GM12864 (cell line): ENCODE measurements at places on chromosomes 7 and 10.

DNA sequence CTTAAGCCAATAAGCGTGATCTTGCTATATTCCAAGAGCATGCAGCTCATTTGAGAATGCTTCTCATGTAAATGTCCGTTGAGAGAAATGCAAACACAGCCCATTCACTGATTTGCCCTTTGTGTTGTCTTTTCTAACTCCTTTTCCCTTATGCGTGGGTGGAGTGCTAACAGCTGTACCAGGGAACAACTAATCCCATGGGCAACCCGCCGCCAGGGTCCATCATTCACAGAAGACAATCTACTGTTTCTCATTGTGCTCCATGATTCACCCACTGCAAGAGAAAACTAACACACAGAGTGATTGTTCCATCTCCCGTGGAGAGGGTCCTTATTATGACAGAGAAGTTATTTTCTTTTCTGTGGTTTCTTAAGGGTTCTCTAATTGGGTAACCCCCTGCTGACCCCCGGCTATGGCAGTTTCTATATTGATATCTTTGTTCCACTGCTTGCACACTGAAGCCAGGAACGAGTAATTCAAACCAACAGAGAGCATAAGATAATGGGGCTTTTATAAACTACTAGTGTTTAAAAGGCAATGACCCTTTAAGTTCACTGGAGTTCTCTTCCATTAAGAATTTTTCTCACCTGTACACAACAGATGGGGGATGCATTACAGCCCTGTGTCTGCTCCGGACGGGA, 298.7 kb downstream of the BAMBI start:
- no peak for DNase-seq

DNA sequence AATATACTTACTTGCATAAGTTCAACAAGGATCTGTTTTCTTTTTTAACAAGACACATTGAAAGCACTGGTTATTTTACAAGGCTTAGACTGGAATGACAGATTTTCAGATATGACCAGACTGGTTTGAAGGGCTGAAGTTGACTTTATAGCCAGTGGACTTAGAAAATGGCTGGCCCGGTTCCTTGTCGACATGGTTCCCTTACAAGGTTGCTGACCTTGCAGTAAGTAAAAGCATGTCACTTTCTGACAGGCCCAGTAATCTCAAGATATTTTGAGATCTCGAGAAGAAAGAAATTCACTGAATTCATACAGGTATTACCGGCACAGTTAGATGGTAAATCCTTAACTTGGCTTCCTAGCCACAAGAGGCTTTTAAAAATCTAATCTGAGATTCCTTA, 136.5 kb downstream of the COBL start:
- DNase-seq: no peak

DNA sequence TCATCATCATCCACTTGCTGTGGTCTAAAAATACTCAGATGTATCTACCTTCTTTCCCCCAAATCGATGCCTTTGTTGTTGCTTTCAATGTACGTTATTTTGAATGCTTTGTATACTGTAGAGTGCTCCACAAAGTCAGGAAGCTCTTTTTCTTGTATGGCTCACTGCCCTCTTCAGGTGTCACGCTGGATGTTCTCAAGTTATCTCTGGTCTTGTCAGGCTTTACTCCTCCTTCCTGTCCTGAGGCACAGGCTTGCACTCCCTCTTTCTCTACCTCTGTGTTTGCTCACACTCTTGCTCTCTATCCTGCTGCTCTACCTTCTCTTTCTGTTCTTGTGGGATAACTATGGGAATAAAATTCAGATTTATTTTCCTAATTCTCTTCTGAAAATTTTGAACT, 381.3 kb downstream of the NRG3 start:
- DNase-seq: no peak

GRCh38 chr7:94975336-94975735, 67.9 kb downstream of the PPP1R9A start:
- DNase-seq: no peak

DNA sequence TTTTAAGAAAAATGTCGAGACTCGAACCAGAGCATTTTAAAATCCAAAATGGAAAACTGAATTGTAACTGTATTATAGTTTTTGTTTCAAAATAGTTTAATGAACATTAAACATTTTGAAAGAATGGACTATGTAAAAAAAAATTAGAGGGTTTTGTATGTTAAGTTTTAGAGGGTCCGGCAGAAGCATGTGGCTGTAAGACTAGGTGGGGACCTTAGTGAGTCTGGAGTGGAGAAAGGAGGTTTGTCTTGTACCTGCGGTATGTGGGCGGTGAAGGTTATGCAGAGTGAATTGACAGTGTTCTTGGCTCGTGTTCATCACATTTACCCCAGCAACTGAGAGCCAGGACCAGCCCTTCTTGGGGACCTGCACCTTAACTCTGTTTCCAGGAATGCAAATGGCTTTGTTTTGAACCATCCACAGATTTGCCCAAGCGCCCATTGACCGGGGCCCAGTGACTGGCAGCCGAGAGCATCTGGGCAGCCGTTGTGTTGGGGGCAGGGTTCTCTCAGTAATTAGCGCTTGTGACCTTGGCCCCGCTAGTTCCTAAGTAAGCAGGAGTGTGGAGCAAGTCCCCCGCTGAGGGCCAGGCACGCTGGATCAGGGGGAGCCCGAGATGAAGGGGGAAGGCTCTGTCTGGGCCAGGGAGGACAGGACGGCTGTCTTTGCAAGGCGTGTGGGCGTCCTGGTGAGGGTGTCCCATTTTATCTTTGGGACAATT, 1.4 kb upstream of the KLF6 start:
- DNase-seq: no peak

DNA sequence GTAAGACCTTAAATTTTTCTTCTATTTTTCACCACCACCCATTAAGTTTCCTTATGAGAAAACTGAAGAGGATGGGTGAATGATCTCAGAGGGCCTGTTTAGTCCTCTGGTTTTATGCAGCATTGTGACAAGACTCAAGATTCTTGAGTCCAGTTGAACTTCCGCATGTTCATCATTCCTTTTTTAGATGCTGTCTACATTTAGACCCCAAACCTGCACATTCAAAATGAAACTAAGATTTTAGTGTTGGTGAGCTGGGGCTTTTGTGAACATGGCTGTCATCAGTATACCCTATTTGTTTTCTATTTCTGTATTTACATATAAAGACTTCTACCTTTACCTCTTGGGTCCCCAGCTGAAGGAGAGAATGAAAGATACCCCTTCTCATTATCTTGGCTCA, 31.1 kb downstream of the NET1 start:
- DNase-seq: peak; percentile 89

DNA sequence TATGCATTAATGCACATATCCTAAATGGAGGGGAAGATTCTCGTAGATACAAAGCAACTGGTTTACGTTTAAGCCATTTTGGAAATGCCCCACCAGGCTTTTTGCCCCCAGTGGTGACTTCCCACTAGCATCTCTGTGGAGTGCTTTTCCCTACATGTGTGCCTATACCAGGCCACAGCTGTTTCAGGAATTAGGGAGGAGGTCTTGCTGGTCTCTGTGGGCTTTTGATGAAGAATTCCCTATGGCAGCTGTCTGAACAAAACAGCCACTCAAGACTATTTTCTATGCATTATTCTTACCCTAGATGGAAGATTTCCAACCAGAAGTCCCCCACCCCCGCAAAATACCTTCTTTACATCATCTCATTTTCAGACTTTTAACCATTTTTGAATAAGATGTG, 52.0 kb upstream of the NMT2 start:
- DNase-seq: no peak

GRCh38 chr10:129727071-129727470, 237.0 kb downstream of the EBF3 start:
- DNase-seq: no peak

DNA sequence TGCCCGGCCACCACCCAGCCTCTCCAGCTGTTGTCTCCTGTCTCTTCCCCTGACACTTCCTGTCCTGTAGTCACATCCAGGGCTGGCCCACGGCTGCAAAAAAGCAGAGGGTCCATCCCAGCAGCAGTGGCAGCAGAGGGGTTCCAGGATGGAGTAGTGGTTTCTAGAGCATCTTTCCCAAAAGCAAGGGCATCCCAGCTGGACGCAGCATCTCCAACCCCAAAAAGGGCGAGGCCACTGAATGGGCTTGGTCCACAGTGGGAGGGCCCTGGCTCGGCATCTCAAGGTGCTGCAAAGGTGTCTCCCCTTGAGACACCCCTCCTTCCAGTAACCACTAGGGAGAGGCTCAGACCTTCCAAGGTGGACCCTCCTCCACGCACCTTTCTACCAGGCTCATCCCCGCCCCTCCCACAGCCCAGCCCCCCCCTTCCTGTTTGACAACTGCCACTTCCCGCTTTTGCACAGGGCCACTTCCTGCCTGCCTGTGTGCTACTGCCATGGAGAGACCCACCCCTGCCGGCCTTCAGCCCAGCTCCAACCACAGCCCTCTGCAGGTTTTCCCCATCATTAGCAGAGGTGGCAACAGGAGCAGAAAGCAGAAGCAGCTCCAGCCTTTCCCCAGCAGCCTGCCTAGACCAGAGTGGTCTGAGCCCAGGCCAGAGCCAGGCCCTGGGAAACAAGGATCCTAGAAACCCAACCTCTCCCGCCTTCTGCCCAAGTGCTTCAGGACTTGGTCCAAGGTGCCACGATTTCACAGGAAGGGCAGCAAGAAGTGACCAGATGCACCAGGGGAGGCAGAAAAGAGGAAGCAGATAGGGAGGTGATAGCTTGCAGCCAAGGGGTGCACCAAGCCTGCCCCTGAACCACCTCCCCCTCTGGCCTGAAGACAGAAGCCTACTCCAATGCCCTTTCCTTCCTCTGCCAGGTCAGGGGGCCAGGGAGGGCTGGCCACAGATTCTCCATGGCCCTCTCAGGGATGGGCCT, 8.6 kb downstream of the CAMK2G start:
- peak; percentile 58 for DNase-seq

GRCh38 chr10:3654496-3654895, 130.5 kb downstream of the KLF6 start:
- no peak for DNase-seq

DNA sequence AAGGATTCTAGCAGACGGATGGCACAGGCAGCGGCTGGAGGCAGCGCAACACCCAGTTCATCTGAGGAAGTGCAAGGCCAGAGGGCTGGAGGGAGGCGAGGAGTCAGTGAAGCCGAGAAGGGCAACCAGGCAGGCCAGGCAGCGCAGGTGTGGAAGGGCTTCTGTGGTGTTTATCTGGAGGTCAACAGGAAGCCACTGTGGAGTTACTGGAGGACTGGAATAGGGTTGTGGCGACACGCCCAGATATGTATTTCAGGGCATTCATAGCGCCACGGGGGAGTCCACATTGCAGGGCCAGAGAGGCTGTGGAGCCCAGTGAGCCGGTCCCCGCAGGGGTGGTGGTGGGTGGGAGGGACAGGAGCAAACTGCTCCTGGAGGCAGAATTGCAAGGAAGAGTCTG, 150.6 kb downstream of the CDH23 start:
- DNase-seq: no peak

DNA sequence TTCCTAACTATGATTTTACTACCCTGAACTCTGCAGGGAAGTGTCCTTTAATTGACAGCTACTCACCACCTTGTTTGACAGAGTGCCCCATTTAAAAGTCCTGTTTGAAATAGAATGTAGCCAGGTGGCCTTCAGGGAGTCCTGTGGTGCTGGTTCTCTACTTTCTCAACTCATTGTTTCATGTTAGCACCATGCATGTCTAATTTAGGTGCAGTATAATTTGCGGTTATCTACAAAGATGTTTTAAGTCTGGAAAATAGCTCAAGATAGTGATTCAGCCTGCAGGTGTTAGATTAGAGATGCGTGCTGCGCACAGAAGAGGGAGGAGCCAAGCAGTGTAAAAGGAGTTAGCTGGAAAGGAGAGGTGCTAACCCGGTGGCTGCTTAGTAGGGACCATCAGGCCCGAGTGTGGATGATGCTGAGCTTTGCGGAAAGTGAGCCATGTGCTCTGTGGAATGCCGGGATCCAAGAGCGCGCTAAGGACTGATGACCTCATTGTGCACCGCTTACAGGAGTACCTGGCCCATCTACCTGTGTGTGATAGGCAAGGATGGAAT, 1.2 kb downstream of the CCM2 start:
- no peak for DNase-seq

DNA sequence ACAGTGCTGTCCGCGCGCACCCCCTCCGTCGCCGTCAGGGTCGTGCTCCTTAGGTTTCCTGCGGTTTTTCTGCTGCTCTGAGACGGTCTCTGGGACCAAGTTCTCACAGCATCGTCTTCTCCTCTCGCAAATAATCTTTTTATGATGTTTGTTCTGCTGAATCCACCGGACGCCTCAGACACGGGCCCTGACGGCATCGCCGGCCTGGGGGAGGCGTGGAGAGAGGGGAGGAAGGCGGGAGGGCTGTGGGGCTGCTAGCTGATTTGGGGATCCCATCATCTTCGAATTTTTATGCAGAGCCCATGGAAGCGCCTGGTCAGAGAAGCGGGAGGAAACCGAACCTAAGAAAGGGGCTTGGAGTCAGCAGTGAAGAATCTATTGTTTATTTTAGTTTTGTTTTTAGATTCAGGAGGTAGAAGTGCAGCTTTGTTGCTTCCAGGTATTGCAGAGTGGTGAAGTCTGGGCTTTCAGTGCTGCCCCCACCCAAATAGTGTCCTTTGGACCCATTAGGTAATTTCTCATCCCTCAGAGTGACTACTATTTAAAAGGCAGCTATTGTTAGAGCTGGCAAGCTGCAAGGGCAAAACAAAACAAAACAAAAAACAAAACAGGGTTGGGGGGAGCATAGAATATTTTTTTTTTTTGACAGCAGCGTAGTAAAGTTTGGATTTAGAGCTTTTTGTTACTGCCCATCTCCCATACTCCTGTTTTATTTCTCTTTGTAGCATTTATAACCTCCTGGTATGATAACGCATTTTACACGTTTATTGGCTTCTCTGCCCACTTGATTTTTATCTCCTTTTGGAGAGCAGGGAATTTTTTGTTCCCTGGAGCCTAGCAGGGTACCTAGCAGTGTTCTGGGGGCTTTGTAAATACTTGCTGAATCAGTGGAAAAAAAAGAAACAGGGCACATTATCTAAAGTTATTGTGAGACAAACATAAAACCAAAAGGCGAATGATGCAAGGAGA, 92.6 kb downstream of the SPAG6 start:
- no peak for DNase-seq

DNA sequence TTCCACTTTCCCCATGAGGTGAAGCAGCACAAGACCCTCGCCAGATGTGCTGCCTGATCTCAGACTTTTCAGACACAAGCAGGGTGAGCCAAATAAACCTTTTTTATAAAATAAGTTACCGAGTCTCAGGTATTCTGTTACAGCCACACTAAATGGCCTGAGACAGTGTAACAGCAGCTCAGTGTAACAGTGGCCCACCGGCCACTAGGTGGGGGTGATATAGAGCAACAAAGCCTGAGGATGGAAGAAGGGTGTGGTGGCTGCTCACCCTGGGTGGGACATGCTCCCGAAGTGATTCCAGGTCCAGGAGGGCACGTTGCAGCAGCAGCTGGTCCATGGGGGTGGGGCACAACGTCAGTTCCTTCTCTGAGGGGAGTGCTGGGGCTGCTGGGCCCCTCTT, 44.6 kb downstream of the BMS1 start:
- no peak for DNase-seq
